Progenitor cell of endocrine pancreas (in vitro differentiated cells): ENCODE measurements at places on chromosomes 2 and 18.
A peak's percentile ranks its signal among the peaks of the same experiment; 100 is the strongest.

DNA sequence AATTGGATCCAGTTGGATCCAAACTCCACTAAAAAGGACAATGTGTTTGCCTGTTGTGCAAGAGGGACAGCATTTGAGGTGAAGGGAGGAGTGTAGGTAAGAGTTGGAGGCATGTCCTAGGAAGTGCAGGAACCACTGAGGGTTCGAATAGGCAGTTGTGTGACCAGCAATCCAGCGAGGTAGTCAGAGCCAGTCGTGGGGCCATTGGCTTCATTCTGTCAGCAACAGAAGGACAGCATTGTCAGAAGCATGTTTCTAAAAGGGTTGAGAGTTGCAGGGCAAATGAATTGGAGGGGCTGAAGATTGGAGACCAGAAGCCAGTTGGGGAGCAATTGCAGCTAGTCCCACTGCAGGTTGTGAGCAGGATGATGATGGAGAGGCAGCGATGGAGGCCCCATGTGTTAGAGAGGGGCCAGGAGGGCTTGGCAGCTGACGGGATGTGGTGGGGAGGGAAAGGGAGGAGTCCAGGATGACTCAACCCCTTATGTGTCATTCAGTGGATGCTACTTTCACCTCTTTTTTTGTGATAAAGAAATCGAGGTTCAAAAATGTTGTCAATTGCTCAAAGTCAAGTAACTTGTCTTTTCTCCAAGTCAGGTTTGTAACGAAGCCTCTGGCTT is 96.7 kb upstream of the SIX3 start:
- H3K4me1 ChIP-seq: peaks cover 21% of the 10 kb centered on the region
- no peaks in the 10 kb centered on the region for H3K36me3 ChIP-seq
- peaks cover 10% of the 10 kb centered on the region for H3K27me3 ChIP-seq
- no peak overlapping the region for H3K27ac ChIP-seq
- DNase-seq: no peak

DNA sequence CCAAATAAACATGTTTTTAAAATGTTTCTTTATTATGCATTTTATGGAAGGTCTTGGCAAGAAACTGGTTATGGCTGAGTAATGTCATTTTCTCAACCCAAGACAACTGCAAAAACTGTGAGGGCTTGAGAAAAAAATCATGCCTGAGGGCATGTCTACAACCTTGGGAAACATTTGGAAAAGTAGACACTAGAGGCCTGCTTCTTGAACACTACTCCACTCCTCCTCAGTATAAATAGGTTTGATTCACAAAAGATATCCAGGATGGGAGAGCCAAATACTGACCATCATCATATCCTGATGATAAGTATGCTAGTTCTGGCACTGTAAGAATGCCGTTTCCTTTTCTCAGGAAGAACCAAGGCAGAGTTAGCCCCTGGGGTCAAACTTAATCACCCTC is 71.1 kb downstream of the OSR1 start:
- H3K27me3 ChIP-seq: no peaks in the 10 kb centered on the region
- no peaks in the 10 kb centered on the region for H3K36me3 ChIP-seq
- DNase-seq: no peak
- H3K4me3 ChIP-seq: no peak overlapping the region

DNA sequence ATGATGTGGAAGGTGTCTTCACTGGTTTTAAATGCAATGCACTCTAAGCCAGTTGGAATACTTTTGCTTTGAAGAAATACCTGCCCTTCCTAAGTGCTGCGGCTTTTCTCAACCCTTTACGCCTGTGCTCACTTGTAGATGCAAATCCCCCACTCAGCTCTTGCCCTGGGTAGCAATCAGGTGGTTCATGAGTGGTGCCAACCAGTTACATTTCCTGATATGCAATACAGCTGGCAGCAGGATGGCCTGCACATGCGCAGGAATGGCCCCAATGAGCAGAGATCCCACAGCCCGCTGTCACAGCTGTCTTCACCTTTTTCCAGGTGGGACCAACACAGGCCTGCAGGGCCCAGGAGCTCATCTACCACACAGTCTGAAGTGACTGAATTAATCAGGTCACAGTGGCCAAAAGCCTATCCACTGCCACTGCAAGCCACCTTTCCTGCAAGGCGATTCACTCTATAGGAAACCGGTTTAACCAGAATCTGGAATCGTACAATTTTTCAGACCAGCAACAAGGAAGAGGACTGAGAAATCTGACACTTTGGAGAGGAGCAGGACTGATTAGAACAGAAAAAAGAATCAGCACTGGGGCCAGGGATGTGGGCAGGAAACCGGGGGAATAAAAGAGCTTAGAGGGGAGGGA is 247.8 kb downstream of the MYT1L start:
- DNase-seq: no peak
- H3K36me3 ChIP-seq: peaks cover 1% of the 10 kb centered on the region
- peak overlapping the region; percentile 37 for H3K4me3 ChIP-seq
- H3K4me1 ChIP-seq: peaks cover 23% of the 10 kb centered on the region
- no peaks in the 10 kb centered on the region for H3K27me3 ChIP-seq

DNA sequence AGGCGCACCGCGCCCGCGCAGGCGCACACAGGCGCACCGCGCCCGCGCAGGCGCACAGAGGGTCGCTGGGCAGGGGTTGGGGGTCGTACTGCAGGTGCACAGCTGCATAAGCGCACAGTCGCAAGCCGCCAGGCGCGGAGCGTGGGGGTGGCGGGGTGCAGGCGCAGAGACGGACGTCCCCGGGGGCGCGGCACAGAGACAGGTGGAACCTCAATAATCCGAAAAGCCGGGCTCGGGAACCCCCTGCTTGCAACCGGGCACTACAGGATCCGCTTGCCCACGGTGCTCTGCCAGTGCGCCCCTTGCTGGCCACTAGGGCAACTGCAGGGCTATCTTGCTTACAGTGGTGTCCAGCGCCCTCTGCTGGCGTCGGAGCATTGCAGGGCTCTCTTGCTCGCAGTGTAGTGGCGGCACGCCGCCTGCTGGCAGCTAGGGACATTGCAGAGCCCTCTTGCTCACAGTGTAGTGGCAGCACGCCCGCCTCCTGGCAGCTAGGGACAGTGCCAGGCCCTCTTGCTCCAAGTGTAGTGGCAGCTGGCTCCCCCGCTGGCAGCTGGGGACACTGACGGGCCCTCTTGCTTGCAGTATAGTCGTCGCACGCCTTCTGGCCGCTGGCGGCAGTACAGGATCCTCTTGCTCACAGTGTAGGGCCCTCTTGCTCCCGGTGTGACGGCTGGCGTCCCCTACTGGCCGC is 34.9 kb downstream of the FAM110C start:
- no peaks in the 10 kb centered on the region for H3K36me3 ChIP-seq
- H3K27ac ChIP-seq: no peak overlapping the region
- H3K27me3 ChIP-seq: peaks cover 13% of the 10 kb centered on the region
- peak overlapping the region; percentile 49 for H3K4me3 ChIP-seq
- DNase-seq: peak; percentile 41

DNA sequence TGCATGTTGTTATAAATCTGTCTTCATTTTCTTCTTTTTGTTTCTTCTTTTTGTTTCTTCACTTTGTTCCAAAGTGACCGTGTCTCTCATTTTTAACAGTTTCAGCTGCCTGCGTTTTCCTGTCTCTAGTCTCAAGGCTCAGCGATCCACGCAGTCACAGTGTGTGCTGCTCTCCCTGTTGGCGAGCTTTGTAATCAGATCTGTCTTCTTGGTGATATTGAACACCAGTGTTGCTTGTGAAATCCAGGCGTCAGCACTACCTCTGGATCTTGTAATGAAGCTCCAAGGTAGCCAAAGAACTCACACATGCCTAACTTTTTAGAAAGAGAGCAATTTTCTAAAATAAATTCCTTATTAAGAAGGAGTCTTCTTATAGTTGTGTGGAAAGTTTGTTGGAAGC is 13.2 kb downstream of the SNTG2 start:
- H3K36me3 ChIP-seq: no peaks in the 10 kb centered on the region
- peaks cover 10% of the 10 kb centered on the region for H3K27me3 ChIP-seq

- no peak overlapping the region for H3K4me3 ChIP-seq
- H3K4me1 ChIP-seq: no peaks in the 10 kb centered on the region
- no peak for DNase-seq
- H3K36me3 ChIP-seq: no peaks in the 10 kb centered on the region
- no peak overlapping the region for H3K27ac ChIP-seq
Measured at GRCh38 chr2:218890369-218890768, 9.7 kb downstream of the WNT10A start.

GRCh38 chr18:43160509-43160908 is 45.0 kb upstream of the RIT2 start:
- H3K36me3 ChIP-seq: no peaks in the 10 kb centered on the region
- H3K4me1 ChIP-seq: no peaks in the 10 kb centered on the region
- no peaks in the 10 kb centered on the region for H3K27me3 ChIP-seq
- no peak for DNase-seq
- H3K27ac ChIP-seq: no peak overlapping the region

- DNase-seq: no peak
- no peak overlapping the region for H3K4me3 ChIP-seq
- peaks cover 3% of the 10 kb centered on the region for H3K4me1 ChIP-seq
- no peak overlapping the region for H3K27ac ChIP-seq
- H3K27me3 ChIP-seq: peaks cover 10% of the 10 kb centered on the region
Measured at GRCh38 chr2:217929757-217930707, 72.8 kb downstream of the TNS1 start.

- DNase-seq: no peak
- H3K4me1 ChIP-seq: peaks cover 2% of the 10 kb centered on the region
- no peak overlapping the region for H3K27ac ChIP-seq
- peaks cover 27% of the 10 kb centered on the region for H3K27me3 ChIP-seq
- H3K36me3 ChIP-seq: no peaks in the 10 kb centered on the region
Measured at GRCh38 chr18:75836516-75836915, 409.0 kb upstream of the SMIM21 start.

DNA sequence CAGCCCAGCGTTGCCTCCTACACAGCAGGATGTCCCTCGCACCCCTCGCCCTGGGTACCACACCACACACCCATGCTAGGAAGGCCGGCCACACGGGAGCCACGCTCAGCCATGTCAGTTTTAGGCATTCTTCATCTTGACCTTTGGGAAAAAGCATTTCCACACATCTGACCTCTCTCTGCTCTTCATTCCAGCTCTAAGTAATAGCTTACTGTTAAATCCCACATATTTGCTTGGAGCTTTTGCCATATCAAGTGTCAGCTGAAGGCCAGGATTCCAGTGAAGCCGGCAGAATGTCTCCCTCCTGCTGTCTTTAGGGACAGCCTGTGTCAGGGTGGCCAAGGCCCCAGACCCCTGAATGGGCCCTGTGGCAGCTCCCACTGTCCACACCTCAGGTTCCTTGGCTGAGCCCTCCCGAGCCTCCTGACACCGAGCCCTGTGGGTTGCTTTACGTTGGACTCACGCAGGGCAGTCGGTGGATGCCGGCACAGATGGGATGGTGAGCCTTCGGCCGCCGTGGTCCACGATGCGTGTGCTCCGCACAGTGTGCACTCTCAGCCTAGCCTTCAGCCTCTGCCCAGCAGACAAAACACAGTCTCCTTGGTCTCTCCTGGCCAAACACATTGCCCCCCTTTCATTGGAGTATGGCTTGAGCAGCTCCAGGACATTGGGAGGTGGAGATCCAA is 202.0 kb downstream of the SEPTIN10 start:
- no peak overlapping the region for H3K27ac ChIP-seq
- H3K27me3 ChIP-seq: peaks cover 7% of the 10 kb centered on the region
- no peak for DNase-seq
- H3K4me3 ChIP-seq: no peak overlapping the region

DNA sequence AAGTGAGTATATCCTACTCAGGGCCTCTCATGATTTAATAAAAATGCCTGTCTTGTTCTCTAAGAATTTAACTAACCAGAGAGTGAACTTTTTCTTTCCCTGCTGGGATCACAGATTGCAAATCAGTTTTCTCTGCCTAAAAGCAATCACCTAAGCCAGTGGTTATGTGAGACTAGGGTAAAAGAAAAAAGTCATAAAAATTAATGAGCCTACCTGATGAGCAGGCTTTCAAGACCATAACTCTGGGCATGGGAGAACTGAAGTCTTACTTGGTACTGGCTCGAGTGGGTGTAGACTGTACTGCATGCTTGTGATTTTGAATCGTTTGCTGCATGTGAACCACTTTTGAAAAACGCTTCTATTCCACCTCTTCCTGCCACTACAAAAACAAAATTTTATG is 1677.0 kb upstream of the LRRTM1 start:
- H3K4me3 ChIP-seq: no peak overlapping the region
- H3K4me1 ChIP-seq: no peaks in the 10 kb centered on the region
- H3K36me3 ChIP-seq: no peaks in the 10 kb centered on the region
- no peak overlapping the region for H3K27ac ChIP-seq
- no peak for DNase-seq
- H3K27me3 ChIP-seq: no peaks in the 10 kb centered on the region

GRCh38 chr2:119491776-119492525 is 32.3 kb downstream of the SCTR start:
- peaks cover 55% of the 10 kb centered on the region for H3K4me1 ChIP-seq
- no peak for DNase-seq
- no peaks in the 10 kb centered on the region for H3K36me3 ChIP-seq
- no peak overlapping the region for H3K4me3 ChIP-seq

DNA sequence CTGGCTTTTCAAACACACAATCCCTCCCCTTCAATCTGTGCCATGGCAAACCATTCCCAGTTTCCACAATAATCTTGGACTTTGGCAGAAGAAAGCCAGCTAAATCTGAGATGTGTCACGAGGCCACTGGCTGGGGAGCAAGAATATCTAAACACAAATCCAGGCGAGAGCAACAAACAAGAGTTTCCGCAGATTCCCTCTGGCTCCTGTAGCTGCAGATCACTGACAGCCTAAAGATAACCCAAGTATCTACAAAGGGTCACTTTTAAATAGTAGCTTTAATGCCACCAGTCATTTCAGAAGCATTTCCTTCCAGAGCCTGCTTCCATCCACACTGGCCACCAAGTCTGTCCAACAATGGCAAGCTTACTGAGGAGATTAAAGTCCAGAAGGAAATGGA is 86.9 kb downstream of the ACVR1 start:
- H3K4me3 ChIP-seq: no peak overlapping the region
- H3K27me3 ChIP-seq: no peaks in the 10 kb centered on the region
- peak overlapping the region; percentile 3 for H3K27ac ChIP-seq
